ENCODE measurements at places on chromosomes 16 and 17.
A peak's percentile ranks its signal among the peaks of the same experiment; 100 is the strongest.

GRCh38 chr16:79089735-79090284 lies 510.7 kb downstream of the MAF start:
- DNase-seq = peak; percentile 69

- no peak for DNase-seq
Measured at GRCh38 chr16:71421911-71422310, 19.9 kb downstream of the TLE7 start.

DNA sequence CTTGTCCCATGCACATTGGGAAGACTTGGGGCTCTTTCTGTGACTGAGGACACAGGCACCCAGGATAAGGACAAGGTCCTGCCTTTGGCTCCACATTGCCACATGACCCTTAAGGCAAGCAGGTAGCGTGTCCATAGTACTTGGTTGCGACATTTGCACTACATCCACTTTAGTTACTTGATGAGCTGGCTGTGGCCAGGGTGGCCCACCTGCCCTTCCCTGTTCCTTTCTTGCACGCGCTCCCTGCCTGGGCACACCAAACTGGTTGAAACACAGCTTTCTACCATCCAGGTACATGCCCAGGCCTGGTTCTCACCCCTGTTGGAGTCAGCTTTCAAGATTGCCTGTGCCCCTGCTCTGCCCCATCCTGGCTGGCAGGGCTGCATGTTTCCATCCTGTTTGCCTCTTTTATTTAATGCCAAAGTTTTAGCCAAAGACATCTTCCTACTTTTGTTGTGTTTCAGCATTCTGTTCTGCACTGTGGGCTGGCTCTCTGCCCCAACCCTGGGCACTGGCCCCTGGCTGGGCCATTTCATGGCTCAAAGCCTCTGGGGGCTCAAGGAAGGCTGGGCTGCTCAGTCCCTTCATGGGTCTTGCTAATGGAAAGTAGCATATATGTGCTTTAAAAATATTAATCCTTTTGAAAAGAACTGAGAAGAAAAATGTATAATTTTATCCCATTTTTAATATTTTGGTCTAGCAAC lies 3.2 kb downstream of the B3GNT9 start:
- no peak for DNase-seq

DNA sequence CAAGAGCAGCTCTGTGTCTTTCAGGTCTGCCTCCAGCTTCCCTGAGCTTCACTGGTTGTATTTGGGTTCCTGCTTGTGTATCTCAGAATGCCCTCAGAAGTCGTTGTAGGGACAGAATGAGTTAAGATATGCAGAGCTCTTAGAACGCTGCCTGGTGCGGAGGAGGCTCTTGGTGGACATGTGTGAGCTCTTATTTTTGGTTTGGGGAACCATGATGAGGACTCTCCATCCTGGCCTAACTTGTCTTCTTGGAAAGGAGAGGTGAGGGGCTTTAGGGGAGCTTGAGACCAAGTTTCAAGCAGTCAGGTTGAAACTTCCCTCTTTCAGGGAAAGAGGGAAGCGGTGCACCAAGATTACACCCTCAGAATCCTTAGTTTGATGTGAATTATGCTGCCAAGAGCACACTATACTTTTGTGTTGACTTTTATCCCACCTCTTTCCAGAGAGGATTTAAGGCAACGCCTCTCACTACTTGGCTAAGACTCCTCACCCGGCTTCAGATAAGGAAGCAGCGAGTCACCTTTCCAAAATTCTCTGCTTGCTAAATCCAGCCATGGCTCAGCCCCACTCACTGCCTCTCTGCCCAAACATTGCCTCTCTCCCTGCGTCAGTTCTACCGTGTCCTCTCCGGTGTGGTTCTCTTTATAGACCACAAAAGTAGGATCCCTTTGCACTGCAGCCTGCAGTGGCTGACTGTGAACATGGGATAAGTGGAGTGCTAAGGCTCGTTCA lies 12.7 kb downstream of the CDK5RAP3 start:
- no peak for DNase-seq

DNA sequence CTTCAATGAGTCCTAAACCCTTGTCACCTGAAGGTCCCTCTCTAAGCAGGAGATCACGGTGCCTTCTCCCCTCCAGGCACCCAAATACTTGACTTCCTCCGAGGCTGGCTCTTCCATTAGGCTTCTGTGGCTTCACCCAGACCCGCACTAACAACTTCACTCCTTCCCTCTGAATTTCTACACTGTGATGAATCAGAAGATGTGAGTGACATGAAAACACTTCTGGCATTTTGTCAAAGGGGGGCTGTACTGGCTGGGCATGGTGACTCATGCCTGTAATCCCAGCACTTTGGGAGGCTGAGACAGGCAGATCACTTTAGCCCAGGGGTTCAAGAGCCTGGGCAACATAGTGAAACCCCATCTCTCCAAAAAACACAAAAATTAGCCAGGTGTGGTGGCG lies 72.6 kb upstream of the CNEP1R1 start:
- DNase-seq = no peak

GRCh38 chr16:82432261-82432660 lies 194.5 kb upstream of the CDH13 start:
- DNase-seq = no peak

GRCh38 chr17:80845069-80845862 lies 146.4 kb upstream of the CHMP6 start:
- no peak for DNase-seq

DNA sequence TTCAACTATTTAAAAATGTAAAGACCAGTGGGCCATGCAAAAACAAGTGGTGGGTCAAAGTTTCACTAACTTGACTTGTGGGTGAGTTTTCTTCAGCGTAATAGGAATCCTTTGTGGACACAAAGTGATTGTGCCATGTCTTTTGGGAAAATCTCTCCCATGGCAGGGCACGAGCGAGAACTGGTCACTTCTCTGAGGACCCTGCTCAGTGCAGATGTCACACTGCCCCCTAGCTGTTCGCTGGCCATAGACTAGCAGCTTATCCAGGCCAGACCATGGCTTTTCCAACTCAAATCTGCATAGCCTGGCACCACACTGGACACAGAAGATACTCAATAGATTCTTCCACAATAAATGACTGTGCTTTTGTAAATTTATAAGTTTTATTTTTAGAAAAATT lies 306.0 kb upstream of the CCL2 start:
- no peak for DNase-seq

- no peak for DNase-seq
Measured at GRCh38 chr16:9308356-9308801, 216.9 kb downstream of the HAPSTR1 start.

DNA sequence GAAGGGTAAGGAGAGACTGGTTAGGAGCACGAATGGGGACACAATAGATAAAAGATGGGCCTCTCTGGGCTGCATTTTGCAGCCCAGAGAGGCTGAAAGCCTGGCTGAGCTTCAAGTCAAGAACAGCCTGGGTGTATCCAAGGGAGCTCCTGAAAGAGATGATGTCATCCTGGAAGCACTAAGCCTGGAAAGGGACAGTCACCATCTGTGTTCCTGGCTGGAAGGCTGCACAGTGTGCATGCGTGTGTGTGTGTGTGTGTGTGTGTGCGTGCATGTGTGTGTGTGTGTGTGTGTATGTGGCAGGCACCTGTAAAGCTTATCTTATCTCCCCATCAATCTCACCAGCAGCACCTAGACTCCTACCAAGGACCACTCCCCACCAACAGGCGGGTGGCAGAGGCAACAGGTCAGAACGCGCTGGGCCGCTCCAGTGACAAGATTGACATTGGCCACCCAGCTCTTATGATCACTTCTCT lies 44.1 kb downstream of the COG7 start:
- no peak for DNase-seq

DNA sequence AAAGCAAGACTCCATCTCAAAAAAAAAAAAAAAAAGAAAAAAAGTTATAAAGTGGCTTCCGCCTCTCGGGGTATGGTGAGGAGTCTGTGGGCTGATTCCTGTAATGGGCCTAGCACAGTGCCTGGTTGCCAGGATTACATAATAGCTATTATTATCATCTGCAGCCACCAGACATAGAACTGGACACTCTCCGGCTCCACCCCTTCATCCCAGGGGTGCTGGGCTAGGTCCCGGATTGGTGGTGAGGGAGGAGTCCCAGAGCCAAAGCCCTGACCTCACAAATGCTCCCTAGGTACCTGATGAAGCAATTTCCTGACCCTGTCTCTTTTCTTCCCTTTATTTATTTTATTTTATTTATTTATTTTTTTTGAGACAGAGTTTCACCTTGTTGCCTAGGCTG lies 11.6 kb upstream of the ADGRG1 start:
- DNase-seq = no peak

GRCh38 chr17:58706351-58707140 lies 14.1 kb downstream of the RAD51C start:
- no peak for DNase-seq

DNA sequence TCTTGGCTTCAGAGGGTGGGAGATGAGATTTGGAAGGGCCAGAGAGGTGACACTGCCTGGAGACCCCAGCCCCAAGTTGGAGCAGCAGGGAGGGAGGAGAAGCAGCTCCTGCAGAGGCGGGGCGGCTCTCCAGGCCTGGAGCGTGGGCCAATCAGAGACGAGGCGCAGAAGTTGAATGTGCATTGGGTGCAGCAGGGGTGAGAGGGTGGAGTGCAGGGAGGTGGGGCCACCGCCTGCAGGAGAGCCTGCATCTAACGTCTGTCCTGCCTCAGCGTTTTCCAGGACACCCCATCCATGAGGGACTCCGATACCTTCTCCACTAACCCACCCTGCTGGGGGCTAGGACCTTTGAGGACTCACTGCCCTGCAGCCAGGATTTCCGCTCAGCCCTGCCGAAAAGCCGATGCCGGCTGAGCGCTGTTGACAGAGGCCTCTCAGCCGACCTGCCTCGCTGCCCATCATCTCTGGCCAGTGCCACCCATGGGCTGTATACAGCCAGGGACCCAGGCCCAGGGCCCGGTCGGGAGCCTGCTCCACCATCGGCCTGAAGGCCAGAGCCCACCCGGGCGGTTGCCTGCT lies 146.2 kb downstream of the ENGASE start:
- no peak for DNase-seq

- DNase-seq = no peak
Measured at GRCh38 chr17:3007651-3008121, 55.7 kb downstream of the OR1D5 start.

DNA sequence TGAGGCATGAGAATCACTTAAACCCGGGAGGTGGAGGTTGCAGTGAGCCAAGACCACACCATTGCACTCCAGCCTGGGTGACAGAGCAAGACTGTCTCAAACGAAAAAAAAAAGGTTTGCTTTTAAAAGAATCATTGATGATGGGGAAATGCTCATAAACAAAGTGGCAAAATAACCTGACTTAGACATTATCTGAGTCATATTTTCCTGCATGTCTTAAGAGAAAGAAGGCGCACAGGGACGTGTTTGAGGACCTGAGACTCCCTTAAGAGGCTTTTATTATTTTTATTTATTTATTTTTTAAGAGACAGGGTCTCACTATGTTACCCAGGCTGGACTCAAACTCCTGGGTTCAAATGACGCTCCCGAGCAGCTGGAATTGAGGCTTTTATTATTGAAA lies 5.7 kb upstream of the PRPSAP1 start:
- no peak for DNase-seq

DNA sequence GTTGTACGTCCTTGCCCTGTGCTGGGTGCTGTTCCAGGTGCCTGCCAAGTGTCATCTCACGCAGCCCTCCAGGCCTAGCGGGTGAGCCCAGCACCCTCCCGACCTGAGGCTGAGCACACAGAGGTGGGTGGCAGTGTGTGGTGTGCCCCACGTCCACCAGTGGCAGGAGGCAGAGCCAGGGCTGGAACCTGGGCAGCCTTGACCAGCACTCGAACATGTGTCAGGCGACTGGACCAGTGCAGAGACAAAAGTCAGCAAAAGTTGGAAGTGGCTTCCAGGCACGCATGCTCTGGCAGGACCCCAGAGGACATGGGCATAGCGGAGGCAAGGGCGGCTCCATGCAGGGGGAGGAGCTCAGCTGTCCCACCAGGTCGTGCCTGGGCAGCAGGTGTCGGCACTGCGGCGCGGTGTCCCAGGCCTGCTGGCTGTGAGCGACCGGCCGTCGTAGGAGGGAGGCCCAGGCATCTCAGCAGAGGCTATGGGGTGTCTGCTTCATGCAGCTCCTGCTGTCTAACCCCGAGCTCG lies 35.8 kb downstream of the COX4I1 start:
- no peak for DNase-seq

DNA sequence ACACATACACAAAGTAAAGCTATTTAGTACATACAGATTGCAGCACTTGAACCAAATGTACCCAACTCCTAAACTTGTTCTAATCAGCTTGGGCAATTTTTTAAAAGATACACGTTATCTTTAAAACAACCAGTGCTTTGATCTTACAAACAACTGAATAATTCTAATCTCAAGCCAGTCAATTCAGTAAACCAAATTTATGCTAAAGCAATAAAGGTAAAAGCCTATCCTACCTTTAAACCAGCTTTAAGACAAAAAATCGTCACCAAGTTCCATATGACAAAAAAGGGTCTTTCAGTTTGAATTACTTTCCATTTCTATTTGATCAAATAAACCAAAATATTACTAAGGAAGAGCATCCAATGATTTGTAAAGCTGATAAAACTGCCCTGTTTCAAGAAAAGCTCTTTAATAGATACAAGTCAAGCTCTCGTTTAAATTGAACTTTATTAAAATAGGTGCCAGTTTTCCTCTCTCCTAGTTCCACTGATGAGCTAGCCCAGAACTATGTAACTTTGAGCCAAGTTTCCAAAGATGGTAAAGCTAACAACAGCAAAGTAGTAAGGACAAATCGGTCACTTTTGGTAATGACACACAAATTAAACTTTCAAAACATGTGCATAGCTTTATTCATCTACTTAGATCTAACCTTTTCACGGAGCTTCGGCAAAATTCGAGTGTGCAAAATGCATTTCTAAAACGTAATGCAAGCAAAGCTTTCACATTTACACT lies 10.2 kb downstream of the CRYBA1 start:
- DNase-seq = no peak

GRCh38 chr16:54506741-54507500 lies 220.3 kb upstream of the IRX3 start:
- no peak for DNase-seq

GRCh38 chr16:31087971-31088370 lies 772 bp downstream of the PRSS53 start:
- DNase-seq = no peak

DNA sequence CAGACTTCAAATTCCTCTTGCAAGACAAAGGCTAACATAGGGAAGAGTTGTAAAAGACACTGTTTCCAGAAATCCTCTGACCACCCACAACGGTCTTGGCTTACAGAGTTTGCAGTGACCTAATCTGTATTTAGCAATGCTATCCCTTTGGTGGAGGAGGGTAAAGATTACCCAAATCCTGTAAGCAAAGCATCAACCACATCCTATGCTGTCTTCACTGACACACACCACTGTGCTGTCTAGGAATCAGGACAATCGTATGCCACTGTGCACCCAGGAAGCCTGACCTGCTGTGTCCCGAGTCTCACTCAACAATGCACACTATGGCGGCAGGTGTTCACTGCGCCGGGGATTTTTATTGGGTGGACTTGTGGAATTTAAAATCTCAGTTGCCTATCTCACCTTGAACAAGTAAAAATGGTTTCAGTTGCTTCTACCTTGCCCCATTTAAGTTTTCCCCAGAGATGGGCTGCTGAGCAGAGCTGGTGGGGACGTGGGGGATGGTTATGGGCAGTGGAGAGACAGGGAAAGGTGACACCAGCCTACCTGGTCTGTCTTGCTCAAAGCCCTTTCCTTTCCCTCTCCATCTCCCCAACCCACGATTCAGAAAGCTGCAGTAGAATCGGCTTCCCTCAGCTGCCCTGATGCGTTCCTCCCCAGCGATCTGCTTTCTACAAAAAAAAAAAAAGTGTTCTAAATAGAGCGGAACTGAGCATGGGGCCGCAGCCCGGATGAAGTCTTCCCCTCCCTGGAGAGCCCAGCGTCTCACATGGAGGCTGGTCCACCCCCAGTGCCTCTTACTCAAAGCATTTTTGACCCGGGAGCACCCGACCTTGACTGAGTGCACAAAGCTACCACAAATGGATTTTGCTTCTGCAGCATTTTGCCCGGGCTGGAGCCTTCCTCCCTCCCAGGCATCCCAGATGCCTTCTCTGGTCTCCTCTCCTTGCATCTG lies 271.5 kb downstream of the SOX9 start:
- DNase-seq = no peak
